ENCODE measurements at places on chromosomes 12 and 14.

DNA sequence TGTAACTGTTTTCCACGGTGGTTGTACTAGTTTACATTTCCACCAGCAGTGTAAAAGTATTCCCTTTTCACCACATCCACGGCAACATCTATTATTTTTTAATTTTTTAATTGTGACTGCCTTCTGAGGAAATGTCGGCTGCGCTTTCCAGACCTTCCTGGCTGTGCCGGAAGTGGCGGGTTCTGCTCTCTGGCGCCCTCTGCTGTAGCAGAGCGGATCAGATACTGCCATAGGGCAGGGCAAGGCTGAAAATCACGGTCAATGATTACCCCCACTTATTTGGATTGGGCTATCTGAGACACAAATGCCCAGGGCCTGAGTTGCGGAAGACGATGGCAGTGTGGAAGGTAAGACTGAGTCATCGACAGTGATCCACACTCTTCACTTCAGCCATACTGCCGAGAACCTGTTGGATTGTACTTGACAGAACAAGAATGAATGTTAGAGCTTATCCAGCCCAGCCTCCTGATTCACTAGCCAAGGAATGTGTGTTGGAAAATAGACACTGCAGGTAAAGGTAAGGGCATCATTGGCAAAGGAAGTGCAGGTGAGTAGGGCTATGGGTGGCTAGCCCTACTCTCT lies 124.2 kb downstream of the NTF3 start:
- no peak for DNase-seq

GRCh38 chr12:105348561-105348960 lies 18.1 kb downstream of the C12orf75 start:
- no peak for DNase-seq

DNA sequence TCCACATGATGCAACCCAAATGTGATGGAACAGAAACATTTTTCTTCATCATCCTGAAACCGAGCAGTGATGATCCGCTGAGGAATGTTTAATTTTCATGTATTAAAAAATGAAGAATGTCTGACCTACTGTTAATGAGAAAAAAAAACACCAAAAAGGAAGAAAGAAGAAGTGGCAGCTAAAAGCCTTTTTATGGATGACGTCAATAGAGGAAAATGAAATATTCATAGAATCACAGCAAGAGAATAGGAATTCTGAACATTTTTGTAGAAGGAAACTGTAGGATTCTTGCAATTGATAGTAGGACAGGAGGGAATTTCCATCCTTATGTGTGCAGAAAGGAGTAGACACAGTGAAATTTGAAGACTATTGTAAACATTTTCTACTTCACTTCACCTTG lies 112.9 kb downstream of the PRKCH start:
- DNase-seq, result no peak

- DNase-seq, result no peak
Observed at GRCh38 chr14:57319636-57320192, 50.9 kb downstream of the AP5M1 start.

GRCh38 chr14:100669468-100669867 lies 57.2 kb upstream of the DLK1 start:
- DNase-seq, result no peak
